ENCODE measurements at places on chromosomes 4 and X.

DNA sequence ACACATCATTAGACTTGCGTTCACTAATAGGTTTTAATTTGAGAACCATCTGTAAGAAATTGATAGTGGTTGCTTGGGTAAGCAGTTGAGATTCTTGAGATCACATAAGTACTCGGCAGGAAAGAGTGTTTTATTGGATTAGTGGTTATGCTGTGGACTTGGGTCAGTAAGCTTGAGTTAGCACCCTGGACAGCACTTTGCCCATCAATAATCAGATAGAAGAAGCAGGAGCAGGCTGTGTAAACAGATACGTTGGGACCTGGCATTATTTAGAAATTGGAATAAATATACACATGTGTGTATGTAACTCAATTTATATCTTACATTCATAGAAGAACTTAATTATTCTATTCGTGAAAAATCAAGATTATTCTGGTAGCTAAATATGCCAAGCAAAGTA lies 357.5 kb upstream of the SMIM31 start:
- DNase-seq = no peak

DNA sequence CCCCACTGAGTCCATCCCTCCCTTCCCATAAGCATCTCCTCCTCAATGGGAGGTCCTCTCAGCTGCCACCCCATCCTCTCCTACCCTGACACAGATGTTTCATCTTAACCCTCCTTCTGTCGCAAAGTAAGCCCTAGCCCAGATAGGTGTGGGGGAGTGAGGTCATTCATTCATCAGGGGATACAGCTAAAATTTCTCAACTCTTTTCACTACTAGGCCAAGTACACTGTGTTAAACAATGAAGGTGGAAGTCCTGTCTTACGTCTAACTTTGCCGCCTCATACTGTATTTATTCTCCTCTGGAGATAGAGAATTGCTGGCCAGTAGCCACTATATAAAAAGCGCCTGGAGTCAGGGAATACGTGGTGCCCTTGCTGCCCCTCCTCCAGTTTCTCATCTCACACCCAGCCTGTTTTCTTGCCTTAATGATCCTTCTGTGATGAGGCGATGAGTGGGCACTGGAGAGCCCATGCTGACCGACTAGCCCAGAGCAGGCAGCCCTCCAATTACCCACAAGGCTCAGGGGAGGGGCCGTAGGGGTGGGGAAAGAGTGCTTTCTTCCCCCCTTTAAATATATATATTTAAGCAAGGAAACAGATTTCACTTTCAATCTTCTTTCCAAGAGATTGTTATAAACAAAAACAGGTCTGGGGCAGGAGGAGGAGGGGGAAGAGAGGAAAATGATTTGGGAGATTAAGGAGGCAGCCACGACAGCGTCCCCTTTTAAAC lies 149.5 kb downstream of the PJA1 start:
- no peak for DNase-seq

DNA sequence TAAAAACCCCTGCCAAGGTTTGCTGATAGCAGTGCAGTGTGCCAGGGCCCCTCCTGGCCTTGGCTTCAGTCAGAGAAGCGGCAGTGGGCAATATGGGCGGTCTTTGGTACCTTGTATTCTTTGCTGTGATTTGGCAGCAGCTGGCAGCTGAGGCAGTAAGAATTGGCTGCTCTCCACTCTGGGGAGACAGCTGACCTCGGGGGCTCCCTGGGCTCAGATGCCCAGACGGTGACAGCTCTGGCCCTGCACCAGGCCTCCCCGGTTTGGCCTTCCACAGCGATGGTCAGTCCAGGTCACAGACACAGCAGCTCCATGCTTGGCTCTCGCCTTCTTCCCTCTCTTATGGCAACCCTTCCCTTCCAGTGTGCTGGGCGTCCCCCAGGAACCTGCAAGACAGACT lies 330.9 kb downstream of the BCOR start:
- no peak for DNase-seq

GRCh38 chrX:105658136-105658535 lies 164.2 kb upstream of the NRK start:
- DNase-seq = no peak

GRCh38 chr4:37590016-37590415 lies 96.2 kb downstream of the RELL1 start:
- no peak for DNase-seq

DNA sequence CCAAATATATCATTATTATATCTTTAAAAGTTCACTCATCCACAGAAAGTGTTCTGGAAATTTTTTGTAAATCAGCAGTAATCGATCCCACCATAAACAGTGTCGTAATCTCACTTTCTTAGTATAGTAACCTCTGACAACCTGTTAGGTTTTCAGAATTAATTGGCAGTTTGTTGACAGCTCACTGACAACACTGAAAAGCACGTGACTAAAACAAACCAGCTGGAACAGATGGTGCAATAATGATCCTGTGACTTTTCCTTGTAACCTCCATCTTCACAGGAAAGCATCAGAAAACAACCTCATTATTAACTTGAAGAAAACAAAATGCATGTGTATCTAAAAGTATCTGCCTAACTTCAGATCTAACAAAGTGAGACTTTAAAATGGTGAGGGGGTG lies 48.5 kb downstream of the FSTL5 start:
- no peak for DNase-seq

DNA sequence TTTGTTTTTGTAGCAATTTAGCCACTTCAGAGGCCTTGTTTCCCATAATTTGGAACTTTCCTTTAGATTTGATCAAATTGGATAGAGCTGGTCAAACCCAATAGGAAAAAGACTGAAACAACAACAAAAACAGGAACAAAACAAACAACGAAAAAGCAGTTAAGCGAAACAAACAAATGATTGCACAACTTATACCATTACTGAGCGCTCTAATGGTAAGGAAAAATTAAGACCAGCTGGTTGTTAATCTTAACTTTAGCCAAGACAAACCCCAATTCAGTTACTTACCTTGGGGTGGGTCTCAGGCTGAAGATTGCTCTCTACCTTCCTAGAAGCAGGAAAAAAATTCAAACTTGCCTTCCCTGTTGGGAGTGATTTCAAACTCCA lies 38.3 kb downstream of the SPCS3 start:
- DNase-seq = no peak

DNA sequence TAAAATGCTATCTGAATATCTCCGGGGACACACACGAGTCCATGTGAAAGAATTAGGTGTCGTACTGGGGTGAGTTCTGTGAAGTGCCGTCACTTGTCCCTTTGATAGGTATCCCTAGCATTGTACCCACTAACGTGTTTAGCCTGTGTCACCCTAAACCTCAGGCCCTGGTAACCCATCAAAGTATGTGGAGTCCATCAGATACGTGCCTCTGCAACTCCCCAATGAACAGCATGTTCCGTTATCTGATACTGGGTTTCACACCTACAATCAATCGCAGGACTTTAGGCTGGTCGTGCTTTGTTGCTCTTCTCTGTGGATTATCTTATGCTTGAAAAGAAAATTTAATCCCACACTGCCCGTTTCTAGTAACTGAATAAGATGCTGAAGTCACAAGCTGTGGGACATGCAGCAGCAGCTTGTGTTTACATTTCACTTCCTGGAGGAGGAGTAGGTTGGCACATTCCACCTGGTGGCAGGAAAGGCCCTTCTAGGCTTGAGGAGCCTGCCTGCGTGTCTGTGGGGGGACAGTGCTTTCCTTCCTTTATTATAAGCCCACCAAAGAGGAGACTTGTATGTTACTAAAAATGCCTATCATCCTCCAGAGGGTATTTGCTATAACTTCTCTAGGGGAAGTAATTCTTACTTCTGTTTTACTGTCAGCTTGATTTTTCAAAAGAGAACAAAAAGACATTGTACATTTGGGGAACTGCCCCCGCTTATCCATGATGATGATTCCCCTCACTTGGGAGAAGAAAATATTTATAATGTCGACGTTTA lies 127.2 kb downstream of the FNIP2 start:
- peak; percentile 82 for DNase-seq

GRCh38 chr4:87975466-87975865 lies at the start of gene SPP1:
Gene SPP1, plus strand, starts transcription at chr4:87975714. Its CDS starts 1,182 bp downstream, at chr4:87976896.
- DNase-seq = peak; percentile 96

All from common myeloid progenitor, CD34-positive (primary cell).